ENCODE measurements at places on chromosomes 2 and 18.

- no peak for DNase-seq
Observed at GRCh38 chr2:135285391-135285790, 233.3 kb downstream of the RAB3GAP1 start.

GRCh38 chr2:160816916-160817499 lies 323.4 kb upstream of the RBMS1 start:
- no peak for DNase-seq

- no peak for DNase-seq
Observed at GRCh38 chr2:19714926-19715325, 186.9 kb downstream of the TTC32 start.

DNA sequence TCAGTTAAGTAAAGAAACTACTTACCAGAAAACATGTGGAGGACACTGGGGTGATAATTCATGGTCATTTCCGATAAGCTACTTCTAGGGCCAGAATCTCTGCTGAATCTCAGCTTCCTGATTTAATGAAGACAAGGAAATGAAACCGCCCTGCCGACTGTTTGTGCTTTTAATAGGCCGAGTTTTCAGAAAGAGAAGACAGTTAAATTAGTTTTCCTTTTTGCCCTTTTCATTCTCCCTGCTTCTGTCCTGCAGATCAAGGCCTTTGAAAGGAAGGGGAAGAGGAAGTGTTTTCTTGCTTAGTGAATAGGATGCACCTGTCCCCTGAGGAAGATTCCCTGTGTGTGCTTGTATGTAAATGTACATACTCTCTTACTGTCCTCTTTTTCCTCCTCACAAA lies 126.6 kb downstream of the SH3RF3 start:
- DNase-seq: no peak

DNA sequence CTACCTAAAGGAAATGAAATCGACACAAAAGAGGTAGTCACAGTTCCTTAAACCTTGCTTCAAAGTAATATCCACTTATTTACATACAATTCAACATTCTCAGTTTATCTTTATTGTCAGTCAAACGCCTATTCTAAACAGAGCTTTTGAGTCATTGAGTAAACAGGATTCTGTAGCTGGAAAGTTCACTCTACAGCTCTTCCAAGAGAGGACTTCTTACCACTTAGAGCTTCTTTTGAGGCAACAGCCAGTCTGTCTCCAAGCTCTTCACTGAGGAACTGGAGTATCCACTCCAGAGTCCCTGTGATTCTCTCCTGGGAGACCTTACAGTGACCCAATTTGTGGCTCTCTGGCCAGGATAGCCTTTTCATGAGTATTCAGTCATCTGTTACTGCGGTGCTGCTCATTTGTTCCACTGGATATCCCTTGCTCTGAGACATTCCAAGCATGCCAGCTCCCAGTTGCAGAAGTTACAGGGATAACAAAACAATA lies 210.9 kb upstream of the OSR1 start:
- no peak for DNase-seq

GRCh38 chr2:128309280-128310093 lies 9.2 kb downstream of the HS6ST1 start:
- no peak for DNase-seq

GRCh38 chr2:170712653-170713542 lies 2.2 kb upstream of the SP5 start:
- DNase-seq: no peak

GRCh38 chr2:193869564-193869963 lies 1674.8 kb upstream of the TMEFF2 start:
- DNase-seq: no peak

DNA sequence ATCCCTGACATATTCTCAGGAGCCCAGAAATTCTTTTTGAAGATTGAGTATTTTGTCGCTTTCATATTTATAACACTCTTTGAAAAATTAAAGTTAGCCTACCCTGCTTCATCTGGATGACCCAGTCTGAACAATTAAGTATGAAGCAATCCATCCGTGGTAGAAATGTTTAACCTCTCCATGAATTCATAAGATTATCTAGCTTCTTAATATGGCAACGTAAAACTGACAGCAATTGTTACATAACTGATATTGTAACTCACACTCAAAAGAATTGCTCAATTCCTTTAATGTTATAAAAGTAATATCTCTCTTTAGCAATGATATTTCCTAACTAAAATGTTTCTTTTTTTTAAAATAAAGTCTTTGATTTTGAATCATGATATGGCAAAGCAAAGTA lies 7.2 kb upstream of the ABCA12 start:
- no peak for DNase-seq

- DNase-seq: no peak
Observed at GRCh38 chr18:11728249-11728648, 39.2 kb downstream of the GNAL start.

- DNase-seq: no peak
Observed at GRCh38 chr2:71712158-71712818, 258.9 kb downstream of the DYSF start.

- no peak for DNase-seq
Observed at GRCh38 chr2:186486651-186487647, 889 bp downstream of the ZC3H15 start.
